ENCODE measurements at places on chromosomes 7 and 10.

GRCh38 chr7:24974026-24974832 lies 5.7 kb downstream of the OSBPL3 start:
- no peak for DNase-seq

- DNase-seq = no peak
These were observed 16.0 kb downstream of the TCAF1 start for GRCh38 chr7:143885951-143886350.

DNA sequence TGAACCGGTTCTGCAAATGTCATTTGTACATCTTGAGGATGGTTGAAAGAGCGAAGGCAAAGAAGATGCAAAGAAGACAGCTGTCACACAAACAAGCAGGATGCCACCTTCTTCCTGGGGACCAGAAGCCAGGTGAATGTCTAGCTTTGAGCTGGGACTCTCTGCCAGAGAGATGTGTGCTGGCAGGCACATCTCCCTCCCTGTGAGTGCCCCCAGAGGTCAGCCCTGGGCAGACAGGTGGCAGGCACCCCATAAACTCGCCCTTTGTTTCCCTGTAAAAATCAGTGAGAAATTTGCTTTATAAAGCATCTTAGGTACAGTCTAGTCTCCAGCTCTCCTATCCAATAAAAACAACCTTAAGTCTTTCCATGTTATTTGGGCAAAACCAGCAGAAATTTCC lies 2.6 kb upstream of the TCERG1L start:
- no peak for DNase-seq

GRCh38 chr10:100827819-100828737 lies 82.7 kb downstream of the PAX2 start:
- peak; percentile 47 for DNase-seq

GRCh38 chr10:68816796-68817412 lies 10.4 kb upstream of the STOX1 start:
- no peak for DNase-seq

GRCh38 chr7:113812591-113813255 lies 106.1 kb downstream of the PPP1R3A start:
- DNase-seq = no peak

GRCh38 chr10:12194752-12195271 lies 879 bp downstream of the NUDT5 start:
- peak; percentile 42 for DNase-seq

GRCh38 chr10:72328045-72328828 lies 26.5 kb downstream of the DNAJB12 start:
- no peak for DNase-seq

DNA sequence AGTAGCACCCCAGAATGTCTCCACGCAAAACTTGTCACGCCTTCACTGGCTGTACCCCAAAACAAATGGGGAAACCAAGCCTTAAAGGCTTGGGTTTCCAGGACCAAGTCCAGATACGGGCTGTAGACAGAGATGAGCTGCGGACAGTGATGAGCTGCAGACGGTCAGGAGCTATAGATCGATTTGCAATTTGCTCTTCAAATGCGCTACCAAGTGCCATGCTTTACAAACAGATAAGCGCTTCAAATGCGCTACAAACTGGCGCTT lies 658 bp upstream of the SGCE start:
- no peak for DNase-seq

DNA sequence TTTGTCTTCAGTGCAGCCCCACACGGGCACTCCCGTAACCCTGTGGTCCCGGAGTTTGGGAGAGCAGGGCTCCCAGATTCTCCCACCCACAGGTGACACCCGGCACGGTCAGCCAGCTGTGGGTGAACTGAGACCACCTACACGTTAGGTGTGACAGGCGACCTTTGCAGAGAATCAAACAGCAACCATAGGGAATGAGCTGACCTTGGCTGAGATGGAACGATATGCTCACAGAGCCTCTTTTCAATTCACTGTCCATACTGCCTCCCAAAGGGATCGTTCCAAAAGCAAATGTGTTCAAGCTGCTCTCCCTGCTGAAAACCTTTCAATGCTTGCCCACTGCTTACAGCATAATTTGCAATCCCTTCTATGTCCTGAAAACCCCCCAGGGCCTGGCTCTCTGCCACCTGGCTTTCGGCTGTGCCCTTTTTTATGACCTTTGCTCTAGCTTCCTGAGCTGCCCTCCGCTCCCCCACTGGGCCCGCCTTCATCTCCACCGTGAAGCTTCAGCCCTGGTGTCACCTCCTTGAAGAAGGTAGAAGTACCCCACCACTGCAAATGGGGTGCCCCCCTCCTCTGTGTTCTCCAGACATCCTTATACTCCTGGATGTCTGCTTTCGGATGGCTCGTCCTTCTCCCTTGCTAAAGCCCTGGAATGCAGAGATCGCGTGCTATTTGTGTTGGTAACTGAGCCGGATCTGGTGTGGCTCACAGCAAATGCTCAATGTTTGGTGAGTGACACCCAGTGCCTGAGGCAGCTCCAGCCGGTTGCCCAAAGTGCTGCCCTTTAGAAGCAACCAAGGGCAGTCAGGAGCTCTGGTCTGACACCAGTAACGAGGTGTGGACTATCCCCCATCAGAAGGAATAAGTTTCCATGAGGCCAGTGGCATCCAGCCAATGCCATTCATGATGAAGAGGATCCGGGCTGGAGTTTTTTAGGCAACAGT lies 90.4 kb downstream of the KIAA1549 start:
- peak; percentile 50 for DNase-seq

GRCh38 chr7:26691886-26692285 lies 172.5 kb downstream of the SKAP2 start:
- no peak for DNase-seq

GRCh38 chr7:24406053-24406788 lies 122.2 kb downstream of the NPY start:
- no peak for DNase-seq

DNA sequence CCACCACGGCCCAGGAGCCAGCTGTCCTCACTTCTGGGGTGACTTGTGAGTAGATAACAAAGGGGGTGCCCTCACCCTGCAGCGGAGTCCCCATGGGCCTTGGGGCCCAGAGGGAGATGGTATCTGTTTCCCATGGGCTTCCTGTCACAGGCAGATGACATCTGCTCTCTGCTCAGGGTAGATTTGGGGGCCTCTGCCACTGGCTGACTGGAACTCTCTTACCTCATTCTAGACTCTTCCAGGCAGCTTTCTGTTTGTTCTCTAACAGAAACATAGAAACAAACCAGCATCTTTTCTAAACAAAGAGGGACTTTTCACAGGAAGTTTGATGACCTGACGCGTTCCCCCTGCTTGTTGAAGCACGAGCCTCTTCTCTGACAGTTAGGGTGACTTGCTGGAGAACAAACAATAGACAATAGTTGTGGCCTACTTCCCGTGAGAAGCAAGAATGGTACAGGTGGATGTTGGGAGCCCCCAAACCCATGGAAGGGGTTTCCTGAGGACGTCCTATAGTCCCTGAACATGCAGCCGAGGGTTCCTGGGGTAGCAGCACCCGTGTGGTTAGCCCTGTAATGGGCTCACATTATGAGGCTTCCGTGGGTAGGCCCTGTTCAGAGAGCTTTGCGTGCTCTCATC lies 61.6 kb downstream of the GRK5 start:
- DNase-seq = no peak

DNA sequence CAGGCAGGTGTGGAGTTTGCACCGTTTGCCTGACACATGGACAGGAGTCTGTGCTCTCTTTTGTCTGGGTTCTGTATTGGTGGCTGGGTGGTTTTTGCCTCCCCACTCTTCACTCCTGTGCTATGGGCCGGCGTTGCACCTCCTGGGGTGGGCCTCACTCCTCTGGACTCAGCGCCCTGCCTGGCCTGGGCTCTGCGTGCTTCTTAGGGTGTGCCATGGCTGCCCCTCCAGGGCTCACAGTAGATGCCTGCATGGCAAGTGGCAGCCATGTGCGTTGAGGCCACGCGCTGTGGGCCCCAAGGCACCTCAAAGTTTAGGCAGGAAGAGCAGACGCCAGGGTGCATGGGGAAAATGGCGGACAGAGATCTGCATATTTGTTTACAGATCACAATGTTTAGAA lies 319.8 kb downstream of the ADARB2 start:
- no peak for DNase-seq

GRCh38 chr7:32618470-32618869 lies 123.2 kb downstream of the AVL9 start:
- DNase-seq = no peak

DNA sequence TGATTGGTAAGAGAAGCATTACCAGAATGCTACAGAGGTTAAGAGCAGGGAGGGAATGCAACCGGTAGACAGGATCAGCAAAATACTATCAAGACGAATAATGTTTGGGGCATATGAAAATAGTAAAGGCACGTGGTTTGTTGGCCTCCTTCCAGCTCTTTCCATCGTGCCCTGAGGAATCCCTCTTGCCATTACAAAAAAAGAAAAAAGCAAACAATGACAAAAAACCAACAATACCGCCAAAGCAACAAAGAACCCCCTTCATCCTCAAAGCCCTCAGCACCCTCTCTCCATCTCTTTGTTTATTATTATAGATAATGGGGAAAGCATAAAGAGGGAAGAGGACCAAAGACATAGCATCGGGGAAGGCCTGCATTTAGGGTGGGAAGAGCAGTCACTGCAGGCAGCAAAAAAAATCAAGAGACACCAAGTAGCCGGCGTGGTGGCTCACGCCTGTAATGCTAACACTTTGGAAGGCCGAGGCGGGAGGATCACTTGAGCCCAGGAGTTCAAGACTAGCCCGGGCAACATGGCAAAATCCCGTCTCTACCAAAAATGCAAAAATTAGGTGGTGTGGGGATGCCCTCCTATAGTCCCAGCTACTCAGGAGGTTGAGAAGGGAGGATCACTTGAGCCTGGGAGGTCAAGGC lies 78.0 kb downstream of the HIP1 start:
- no peak for DNase-seq

- DNase-seq = no peak
These were observed 198.6 kb upstream of the LYZL2 start for GRCh38 chr10:30828164-30828563.

- no peak for DNase-seq
These were observed 282.6 kb downstream of the AUTS2 start for GRCh38 chr7:69880840-69881239.

DNA sequence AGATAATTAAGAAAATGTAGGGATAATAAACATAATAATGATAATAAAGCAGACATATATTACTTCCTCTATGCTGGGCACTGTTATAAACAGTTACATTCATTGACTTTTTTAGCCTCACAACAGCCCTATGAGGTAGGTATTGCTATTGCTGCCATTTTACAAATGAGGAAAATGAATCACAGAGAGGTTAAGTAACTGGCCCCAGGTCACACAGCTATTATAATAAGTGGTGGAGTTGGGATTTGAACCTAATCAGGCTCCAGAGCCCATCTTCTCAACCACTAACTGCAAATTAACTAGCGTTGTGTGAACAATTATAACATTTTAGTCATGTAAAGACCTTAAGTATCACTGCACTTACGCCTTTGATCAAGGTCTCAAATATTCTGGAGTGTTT lies 62.5 kb upstream of the PIK3CG start:
- no peak for DNase-seq

DNA sequence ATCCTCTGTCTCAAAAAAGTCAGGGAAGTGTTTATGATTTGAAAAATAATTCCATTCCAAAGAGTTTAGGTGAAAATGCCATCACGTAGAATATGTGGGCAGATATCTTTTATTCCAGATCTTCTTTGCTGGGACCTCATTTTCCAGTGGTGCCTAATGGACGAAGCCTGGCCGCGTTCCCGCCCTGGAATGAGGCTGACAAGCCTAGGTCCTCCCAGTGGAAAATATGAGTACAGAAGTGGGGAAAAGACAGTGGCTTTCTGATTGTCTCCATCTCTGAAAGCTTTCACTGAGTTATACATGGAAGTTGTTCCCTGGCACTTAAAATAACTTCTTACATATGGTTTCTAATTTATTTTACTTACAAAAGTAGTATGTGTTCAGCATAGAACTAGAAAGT lies 139.4 kb downstream of the TACC2 start:
- no peak for DNase-seq

GRCh38 chr10:86851328-86852207 lies 95.1 kb downstream of the BMPR1A start:
- DNase-seq = no peak

GRCh38 chr10:76209135-76209534 lies 777.7 kb downstream of the LRMDA start:
- no peak for DNase-seq

DNA sequence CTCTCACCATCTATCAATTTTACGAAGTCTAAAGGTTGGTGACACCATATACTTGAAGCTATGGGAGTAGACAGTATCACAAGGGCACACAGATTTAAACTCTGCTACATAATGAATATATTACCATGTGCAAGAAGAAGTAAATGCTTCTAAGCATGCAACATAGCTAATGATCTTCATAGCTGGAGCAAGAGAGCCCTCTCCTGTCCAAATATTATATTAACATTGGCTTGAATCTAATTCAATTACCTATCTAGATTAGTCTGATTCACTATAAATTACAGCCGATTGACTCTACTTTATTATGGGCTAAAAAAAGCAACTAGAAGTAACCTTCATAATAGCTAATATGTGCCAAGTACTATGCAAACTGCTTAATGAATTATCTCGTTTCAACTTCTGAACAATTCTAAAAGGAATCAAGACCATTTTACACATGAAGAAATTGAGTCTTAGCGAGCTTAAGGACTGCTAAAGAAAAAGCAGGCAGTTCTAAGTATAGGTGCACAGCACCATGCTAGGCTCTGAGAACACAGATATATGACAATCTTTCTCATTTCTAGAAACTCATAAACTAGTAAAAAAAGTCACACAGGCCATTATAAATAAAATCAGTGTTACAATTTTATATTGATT lies 21.9 kb downstream of the FRA10AC1 start:
- DNase-seq = no peak

DNA sequence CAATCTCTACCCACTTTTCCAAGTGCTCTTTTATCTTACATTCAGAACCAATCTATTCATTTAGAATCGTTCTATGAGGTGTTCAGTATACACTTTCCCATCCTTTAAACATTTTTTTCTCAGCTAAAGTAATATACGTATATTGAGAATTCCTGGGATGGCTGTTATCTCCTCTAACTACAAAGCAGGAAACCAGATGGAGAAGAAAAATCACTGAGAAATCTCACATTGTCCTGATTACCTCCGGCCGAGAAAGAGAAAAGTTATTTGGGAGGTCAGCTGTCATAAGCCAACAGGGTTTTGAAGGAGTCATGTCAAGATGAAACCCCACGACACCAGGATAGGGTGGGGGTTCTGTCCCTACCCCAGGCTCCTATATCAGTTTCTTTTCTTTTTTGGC lies 99.2 kb upstream of the KDM7A start:
- DNase-seq = no peak

DNA sequence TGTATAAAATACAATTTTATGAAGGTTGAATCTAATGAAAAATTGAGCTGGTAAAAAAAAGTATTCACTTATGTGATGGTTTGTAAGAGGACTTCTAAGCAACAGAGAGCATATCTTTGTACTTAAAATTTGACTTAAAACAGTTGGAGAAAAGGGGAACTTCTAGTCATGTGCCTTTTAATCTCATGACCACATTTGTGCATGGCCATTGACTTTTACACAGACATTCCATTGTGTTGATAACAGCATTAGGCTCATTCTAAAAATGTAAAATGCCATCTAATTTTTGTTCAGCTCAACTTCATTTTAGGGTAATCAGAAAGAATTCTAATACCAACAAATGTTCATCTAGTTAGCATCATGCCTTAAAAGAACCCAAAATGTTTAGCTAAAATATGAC lies 119.9 kb downstream of the HPSE2 start:
- DNase-seq = no peak

- DNase-seq = no peak
These were observed 92.1 kb upstream of the SAMD8 start for GRCh38 chr10:75019370-75019769.

All from mesothelial cell of epicardium (in vitro differentiated cells).